T-cell (primary cell): ENCODE measurements at places on chromosomes 12 and 14.

GRCh38 chr12:63905544-63905943 is 61.0 kb downstream of the SRGAP1 start:
- DNase-seq = no peak

- DNase-seq = no peak
Measured at GRCh38 chr12:67452119-67452805, 183.1 kb downstream of the CAND1 start.

- no peak for DNase-seq
Measured at GRCh38 chr12:125081427-125081826, 16.2 kb downstream of the AACS start.

DNA sequence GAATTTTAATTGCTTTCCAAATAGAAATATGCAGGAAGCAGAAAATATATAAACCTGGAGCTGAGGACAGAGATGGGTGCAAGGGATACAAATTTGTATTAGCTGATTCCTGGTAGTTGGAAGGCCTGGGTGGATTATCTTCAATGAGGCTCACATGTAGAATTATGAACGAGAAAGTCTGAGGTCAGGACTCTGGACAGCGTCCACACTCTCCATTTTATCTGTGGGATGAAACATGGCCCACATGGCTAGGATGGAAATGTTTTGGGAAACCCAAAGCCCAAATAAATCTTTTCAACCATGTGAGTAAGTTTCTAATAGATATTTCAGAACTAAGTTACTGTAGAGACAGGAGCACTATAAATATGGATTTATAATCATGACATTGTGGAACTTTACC is 256.1 kb downstream of the APAF1 start:
- DNase-seq = no peak

- DNase-seq = no peak
Measured at GRCh38 chr12:61676520-61676919, 583.7 kb upstream of the USP15 start.

- no peak for DNase-seq
Measured at GRCh38 chr14:94117856-94118255, 7.3 kb downstream of the IFI27 start.

DNA sequence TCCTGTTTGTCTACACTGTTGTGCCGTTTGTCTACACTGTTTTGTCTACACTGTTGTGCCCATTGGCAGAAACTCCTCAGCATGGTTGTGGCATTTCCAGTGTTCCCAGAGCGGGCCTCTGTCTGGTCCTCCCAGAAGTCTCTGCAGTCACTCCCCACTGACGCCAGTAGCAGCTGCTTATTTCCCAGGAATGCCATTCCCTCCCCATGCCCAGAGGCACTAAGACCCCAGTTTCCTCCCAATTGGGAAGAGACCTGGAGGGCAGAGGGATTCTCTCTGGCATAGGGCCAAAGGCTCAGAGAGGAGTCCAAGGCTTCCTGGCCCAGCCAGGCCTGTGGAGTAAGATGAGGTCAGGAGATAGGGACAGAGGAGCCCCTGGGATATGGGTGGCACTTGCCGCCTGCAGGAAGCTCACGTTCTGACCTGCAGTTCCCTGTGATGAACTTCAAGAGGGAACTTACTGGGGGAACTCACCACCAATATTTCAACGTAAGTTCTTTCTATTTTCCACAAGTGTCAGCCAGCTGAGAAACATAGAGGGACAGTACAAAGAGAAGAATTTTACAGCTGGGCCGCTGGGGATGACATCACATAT is 69.1 kb downstream of the TNFAIP2 start:
- no peak for DNase-seq

DNA sequence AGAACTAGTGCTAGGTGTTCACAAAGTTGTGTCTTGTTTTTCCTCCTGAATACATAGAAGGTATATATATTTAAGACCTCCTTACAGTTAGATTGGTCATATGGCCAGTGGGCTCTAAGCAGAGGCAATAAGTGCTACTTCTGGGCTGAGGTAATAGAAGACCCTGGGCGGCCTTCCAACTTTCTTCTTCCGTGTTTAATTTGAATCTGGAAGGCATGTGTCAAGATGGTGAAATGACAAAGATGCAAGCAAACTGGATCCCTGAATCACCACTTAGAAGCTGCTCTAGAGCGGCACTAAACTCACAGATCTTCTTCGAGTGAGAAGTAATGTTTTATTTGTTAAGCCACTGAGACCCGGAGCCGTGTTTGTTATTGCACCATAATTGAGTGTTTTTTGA is 201.0 kb upstream of the GZMB start:
- no peak for DNase-seq

DNA sequence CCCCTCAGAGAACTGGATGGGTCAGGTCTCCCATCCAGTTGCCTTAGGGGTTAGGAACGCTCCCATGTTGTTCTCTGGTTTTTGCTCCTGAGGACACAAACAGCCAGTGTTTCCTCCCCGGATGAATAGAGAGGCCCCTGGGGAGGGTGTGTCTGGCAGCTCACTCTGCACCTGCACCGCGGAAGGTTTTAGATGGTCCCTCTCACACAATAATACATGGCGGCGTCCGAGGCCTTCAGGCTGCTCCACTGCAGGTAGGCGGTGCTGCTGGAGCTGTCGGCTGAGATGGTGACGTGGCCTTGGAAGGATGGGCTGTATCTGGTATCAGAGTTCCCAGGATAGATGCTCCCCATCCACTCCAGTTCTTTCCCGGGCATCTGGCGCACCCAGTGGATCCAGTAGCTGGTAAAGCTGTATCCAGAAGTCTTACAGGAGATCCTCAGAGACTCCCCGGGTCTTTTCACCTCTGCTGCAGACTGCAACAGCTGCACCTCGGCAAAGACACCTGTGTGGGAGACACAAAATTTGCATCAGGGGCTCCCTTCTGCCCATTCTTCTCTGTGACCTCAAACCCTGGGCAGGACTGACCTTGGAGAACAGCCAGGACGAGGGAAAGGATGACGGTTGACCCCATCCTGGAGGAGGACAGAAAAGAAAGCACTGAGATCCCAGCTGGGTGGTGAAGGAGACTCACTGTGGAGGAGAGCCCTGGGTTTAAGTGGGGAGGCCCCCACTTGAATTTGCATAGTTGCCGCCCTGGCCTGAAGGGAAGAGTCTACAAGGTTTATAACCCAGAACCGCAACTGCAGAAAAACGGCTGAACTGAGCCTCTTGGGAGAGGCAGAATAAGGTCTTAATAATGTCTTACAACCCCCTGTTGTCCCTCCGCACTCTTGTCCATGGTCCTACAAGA is 1324.8 kb downstream of the TMEM121 start:
- no peak for DNase-seq

DNA sequence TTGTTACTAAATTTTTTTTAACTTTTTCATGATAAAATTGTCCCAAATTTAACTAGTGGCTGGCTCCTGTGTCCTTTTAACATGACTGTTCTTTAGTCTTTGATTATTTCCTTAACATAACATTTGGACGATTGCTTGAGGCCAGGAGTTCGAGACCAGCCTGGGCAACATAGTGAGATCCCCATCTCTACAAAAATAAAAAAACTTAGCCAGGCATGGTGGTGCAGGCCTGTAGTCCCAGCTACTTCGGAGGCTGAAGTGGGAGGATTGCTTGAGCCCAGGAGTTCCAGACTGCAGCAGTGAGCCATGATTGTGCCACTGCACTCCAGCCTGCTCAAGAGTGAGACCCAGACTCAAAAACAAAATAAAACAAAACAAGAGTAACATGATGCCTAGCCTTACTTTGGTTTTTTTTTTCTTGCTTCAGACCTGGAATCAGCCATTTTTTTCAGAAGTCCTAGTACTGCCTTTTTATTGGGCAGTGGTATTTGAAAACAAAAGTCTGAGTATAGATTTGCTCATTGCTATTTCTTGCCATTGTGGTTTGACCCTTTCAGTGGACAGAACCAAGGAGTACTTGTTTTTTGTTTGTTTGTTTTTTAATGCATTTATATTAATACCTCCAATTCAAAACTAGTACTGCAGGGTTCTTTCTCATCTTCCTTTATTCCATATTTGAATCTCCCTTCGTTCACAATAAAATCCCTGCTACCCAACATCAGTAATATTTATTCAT is 4.8 kb downstream of the TOGARAM1 start:
- DNase-seq = no peak

DNA sequence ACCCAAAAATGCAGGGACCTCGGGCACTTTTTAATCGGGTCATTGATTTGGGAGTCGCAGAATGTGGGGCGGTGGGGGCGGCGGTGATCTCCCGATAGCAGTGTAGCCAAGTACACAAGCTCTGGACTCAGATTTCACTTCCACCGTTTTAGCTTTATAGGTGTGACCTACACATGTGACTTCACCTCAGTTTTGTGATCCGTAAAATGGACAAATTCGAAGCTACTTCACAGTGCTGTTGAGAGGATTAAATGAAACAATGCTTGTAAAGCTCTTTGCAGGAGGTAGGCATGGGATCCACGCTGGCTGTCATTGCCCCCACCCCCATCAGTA is 478 bp downstream of the RITA1 start:
- DNase-seq = no peak

DNA sequence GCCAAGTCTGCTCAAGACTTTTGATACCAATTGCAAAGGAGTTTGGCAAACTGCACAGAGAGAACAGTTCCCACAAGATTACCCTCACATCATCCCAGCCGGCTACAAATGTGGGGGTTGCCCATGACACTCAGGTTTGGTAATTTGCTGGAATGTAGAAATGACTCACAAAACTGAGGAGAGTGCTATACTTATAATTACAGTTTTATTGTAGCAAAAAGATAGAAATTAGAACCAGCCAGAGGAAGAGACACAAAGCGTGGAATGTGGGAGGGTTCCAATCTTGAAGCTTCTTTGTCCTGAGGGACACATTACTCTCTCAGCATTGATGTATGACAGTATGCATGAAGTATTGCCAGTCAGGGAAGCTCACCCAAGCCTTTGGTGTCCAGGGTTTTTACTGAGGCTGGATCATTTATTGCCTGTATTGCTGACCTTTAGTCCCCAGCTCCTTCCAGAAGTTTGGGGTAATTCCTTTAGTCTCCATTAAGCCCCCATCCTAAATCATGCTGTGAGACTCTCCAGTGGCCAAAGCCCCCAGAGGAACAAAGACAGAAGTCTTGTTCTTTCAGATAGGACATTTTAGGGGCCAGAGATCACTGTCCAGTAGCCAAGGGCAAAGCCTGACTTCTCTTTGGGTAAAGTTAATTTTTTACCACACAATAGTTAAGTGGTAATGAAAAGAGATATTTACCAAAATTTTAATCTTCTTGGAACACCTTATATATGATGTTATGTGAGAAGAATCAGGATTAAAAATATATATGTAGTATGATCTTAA is 9.9 kb downstream of the TBK1 start:
- no peak for DNase-seq

DNA sequence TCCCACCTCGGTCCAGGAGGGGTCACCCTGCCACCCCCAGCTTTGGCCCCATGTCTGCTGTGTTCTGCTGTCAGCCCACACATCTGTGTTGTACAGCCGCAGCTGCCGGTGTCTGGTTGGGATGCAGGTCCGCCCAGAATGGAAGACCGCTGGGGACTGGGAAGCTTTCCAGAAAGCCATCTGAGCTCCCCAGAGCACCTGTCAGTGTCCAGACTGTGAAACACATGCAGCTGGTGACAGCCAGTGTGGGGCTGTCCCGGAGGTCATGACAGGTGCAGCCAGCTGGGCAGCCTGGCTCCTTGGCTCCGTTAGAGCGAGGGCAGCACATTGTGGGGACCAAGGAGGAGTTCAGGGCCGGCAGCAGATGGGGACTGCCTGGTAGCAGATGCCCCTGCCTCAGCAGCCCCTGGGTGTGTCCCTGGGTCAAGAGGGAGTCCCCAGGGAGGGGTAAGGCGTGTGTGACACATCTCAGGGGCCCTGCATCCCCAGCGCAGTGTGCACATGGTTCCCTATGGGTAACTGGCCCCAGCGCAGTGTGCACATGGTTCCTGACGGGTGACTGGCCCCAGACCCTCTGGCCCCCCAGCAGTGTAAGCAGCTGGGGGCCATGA is 16.4 kb downstream of the CEP170B start:
- DNase-seq = no peak

GRCh38 chr14:99402285-99402648 is 78.4 kb downstream of the SETD3 start:
- DNase-seq = no peak

DNA sequence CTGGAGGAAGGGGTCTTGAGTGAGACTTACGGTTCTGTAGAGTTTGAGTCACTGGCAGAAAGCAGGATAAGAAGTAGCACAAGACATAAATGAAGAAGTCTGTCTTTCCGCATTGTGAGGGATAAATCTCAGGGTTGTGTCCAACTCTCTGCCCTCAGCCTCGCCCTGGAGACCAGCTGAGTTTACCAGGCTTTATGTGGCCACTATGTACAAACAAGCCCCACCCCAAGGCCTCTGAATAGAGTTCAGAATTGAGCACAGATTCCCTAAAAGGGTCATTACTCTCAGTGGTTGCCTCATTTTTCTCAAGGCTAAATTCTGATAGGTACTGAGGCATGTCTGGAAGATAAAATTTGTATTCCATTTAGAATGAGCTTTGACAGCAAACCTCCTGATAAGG is at the start of gene PZP:
PZP (minus strand) TSS at position 167 of the 400 bp plus-strand sequence; CDS start at position 113, 54 bp downstream.
- DNase-seq = no peak

GRCh38 chr14:81400202-81400678 is at the start of gene STON2:
Gene STON2, minus strand, starts transcription at chr14:81400324. Its CDS starts 1,942 bp downstream, at chr14:81398382.
- no peak for DNase-seq

GRCh38 chr12:62749586-62749985 is 185.4 kb downstream of the PPM1H start:
- no peak for DNase-seq

DNA sequence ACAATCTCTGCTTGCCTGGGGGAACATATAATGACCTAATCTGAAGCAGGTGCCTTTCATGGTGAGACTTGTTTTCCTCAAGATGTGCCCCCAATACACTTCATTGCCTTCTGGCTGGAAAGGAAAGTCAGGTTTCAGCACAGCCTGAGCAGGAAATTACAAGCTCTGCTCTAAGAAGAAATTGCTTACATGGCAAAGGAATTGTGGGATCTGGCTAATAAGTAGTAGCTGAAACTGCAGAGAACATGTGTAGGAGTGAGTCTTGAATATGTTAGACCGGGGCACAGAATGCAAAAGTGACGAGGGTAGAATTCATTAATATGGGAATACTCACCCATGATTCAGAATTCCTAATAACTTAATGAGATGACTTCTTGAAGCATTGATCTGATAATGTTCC is 6.3 kb upstream of the CFAP54 start:
- DNase-seq = no peak

GRCh38 chr12:67245571-67245970 is 23.6 kb upstream of the CAND1 start:
- DNase-seq = no peak

GRCh38 chr14:85546390-85546789 is 16.4 kb downstream of the FLRT2 start:
- no peak for DNase-seq

DNA sequence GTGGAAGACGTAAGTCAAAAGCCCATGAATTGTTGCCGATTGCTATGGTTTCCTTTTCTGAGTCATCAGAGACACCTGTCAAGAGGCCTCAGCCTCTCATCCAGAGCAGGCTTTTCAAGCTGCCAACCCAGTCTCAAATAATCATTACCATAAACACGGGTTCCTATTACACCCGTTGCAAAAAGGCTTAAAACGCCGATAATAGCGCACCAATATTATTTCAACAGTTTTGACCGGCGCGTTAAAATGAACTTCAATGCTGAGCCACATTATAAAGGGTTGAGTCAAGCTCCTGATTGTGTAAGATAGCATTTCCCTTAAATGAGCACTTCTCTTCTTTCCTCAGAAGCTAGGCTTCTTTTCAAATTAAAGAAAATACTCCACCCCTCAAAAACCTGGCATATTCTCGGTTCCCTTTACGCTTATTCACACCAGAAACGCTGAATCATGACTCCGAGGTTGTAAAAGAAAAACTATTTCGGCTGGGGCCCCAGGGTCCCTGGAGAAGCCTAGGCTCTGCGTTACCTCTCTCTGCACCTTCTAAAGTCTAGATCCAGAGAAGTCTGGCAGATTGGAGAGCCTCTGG is 1.4 kb downstream of the TMTC1 start:
- no peak for DNase-seq
